NCI-H446 treated with DMSO at 0.1 percent for 48 hours (cell line): ENCODE measurements at places on chromosomes 13 and 19.

- DNase-seq: no peak
These were observed 23.9 kb downstream of the ZDHHC20 start for GRCh38 chr13:21435231-21435630.

DNA sequence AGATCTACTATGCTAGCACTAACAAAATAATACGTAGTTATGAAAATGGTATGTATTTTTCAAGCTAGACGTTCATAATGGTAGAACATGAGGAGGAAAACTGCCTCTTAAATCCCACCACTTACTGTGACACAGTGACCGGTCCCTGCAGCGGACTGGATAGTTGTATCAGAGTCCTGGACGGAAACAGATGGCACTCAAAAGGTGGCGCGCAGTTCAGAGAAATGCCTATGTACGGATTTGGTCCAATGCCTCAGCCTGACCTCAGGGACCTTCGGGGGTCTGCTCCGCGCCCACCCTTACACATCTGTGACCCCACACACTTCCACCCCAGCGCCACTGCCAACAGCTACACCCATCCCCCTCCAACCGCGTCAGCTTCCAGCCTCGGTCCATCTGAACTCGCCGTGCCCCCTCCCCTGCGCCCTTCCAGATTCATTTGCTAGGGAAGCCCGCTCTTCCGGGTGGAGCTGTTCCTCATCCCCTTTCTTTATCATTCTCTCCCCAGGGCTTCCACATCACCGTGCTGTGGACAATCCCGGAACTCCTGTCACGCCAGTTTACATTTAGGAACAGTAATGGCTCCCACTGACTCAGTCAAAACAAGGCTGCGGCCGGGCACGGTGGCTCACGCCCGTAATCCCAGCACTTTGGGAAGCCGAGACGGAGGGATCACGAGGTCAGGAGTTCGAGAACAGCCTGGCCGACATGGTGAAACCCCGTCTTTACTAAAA lies 792 bp upstream of the LENG8 start:
- DNase-seq: no peak

- DNase-seq: no peak
These were observed 921.8 kb downstream of the UQCRFS1 start for GRCh38 chr19:28290963-28291657.

GRCh38 chr19:31231237-31231636 lies 118.0 kb downstream of the TSHZ3 start:
- no peak for DNase-seq

DNA sequence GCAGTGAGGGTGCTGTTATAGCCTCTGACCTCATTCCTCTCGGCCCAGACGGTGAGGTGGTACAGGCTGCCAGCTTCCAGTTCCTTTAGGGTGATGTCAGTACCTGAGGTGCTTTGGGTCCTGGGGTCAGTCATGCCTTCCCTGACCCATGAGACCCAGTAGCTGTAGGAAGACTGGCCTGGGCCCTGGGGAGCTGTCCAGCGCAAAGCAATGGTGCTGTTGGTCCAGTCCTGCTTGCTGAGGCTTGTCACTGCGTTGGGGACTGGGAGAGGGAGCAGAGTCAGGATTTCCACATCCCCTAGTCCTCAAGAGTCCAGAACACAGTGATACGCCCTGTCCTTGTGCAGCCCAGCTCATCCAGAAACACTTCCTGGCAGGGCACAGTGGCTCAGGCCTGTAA lies 10.7 kb downstream of the PTPRH start:
- no peak for DNase-seq

- no peak for DNase-seq
These were observed 3.0 kb downstream of the IFI30 start for GRCh38 chr19:18176367-18177310.
